ENCODE measurements at places on chromosomes 1 and 21. TPM values are rescaled to one million over a fixed set of nuclear protein-coding genes. Genes with fewer than 3 reads are reported as not detected.
A peak's percentile ranks its signal among the peaks of the same experiment; 100 is the strongest.

Gene FCGR3A
- total RNA-seq: 2.3 TPM

Gene KCNJ9
- total RNA-seq: 0.28 TPM

GRCh38 chr1:218642033-218642948, 297.2 kb downstream of the TGFB2 start:
- H3K4me1 ChIP-seq: no peaks in the 10 kb centered on the region
- no peaks in the 10 kb centered on the region for H3K36me3 ChIP-seq
- peak overlapping the region; percentile 39 for H3K27ac ChIP-seq
- DNase-seq: peak; percentile 64
- no peak overlapping the region for H3K4me3 ChIP-seq
- H3K27me3 ChIP-seq: no peaks in the 10 kb centered on the region

- H3K36me3 ChIP-seq: no peaks in the 10 kb centered on the region
- no peaks in the 10 kb centered on the region for H3K4me1 ChIP-seq
- DNase-seq: no peak
- no peak overlapping the region for H3K4me3 ChIP-seq
Observed at GRCh38 chr1:239803781-239804180, 287.9 kb upstream of the FMN2 start.

DNA sequence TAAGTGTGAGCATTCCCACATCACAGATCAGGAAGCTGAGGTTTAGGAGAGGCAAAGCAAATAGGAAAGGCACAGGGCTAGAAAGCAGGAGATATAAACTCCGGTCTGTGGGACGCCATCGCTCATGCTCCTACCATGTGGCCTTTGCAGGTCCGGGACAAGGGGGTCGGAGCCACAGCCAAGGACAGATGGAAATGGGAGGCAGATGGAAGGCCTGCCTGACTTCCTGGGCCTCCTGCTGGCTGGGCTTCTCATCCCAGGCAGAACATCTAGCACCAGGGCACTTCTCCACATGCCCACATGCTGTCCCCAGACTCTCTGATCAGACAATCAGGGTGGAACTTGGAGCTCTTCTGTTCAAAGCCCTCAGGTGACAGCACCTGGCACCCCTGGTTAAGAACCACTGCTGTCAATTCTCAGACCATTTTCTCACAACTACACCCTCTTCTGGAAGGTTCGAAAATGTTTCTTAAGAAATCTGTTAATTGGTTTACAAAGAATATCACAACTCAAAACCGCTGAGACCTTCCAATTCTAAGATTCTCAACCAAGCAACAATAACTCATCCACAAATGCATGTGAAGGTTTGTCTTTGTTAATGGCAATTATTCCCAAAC, 173.3 kb upstream of the EDN2 start:
- no peak for DNase-seq
- H3K27me3 ChIP-seq: no peaks in the 10 kb centered on the region
- no peak overlapping the region for H3K27ac ChIP-seq
- H3K36me3 ChIP-seq: no peaks in the 10 kb centered on the region
- H3K4me3 ChIP-seq: no peak overlapping the region

- no peak overlapping the region for H3K27ac ChIP-seq
- no peak overlapping the region for H3K4me3 ChIP-seq
- no peak for DNase-seq
Observed at GRCh38 chr1:38198099-38198498, 151.5 kb upstream of the POU3F1 start.

DNA sequence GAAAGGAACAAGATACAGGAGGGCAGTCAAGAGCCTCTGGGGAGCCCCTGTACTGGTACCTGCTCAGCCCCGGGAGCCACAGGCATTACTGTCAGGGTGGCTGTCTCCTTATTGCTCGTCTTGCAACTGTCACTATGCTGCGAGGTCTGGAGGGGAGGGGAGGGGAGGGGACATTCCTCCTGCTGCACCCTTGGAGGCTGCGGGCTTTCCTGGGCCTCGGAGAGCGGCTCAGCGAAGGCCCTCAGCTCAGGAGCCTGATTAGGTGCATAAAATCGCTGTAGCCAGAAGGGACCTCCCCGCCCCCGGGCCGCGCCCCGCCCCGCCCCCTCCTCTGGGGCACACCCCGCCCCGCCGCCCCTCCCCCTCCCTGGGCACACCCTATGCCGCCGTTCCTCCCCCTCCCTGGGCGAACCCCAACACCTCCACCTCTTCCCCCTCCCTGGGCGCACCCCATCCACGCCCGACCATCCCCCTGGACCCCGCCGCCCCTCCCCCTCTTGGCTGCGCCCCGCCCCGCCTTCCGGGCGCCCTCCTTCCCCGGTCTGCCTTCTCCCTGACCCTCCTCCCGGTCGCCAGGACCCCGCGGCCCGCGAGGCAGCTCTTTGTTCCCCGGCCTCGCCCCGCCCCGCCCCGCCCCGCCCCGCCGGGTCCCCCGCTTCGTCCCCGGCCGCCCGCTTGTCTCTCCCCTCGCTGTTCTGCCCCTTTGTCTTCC, 35.5 kb downstream of the CACHD1 start:
- H3K4me1 ChIP-seq: peaks cover 4% of the 10 kb centered on the region
- peak overlapping the region; percentile 57 for H3K4me3 ChIP-seq
- H3K27ac ChIP-seq: peak overlapping the region; percentile 78
- H3K27me3 ChIP-seq: no peaks in the 10 kb centered on the region
- no peaks in the 10 kb centered on the region for H3K36me3 ChIP-seq

- DNase-seq: no peak
- H3K36me3 ChIP-seq: no peaks in the 10 kb centered on the region
- H3K27ac ChIP-seq: no peak overlapping the region
- no peak overlapping the region for H3K4me3 ChIP-seq
- H3K27me3 ChIP-seq: no peaks in the 10 kb centered on the region
- H3K4me1 ChIP-seq: no peaks in the 10 kb centered on the region
Observed at GRCh38 chr21:41328660-41329607, 12.3 kb downstream of the FAM3B start.
